CD4-positive, alpha-beta T cell (primary cell): ENCODE measurements at places on chromosomes 11 and 22.
A peak's percentile ranks its signal among the peaks of the same experiment; 100 is the strongest.

GRCh38 chr22:19597399-19597735, 73.2 kb upstream of the CLDN5 start:
- DNase-seq: peak; percentile 23

DNA sequence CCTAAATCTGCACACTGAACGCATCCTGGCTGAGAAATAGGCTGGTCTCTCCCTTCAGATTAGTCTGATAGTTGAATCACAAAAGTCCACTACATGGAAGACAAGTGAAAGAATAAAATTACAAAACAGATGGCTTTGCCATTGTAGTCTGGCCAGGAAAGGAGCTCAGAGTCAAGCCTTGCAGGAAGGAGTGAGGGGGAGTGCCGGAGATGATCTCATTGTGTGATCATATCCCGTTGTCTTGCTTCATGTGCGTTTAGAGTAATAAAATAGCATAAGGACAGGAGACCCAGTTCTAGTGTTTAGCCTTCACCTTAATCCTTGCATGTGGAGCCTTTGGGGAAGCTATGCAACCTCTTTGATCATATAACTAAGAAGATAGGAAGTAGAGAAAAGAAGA, 666.7 kb upstream of the RAG2 start:
- no peak for DNase-seq

GRCh38 chr11:8948886-8949285, 6.1 kb upstream of the ASCL3 start:
- no peak for DNase-seq

- DNase-seq: no peak
These were observed 9.4 kb downstream of the NCF4 start for GRCh38 chr22:36870250-36870649.

GRCh38 chr11:60772666-60773065, 12.5 kb upstream of the MS4A10 start:
- no peak for DNase-seq

- no peak for DNase-seq
These were observed 25.0 kb upstream of the MGAT3 start for GRCh38 chr22:39431821-39432251.

GRCh38 chr22:46044621-46045458, 67.9 kb upstream of the WNT7B start:
- peak; percentile 25 for DNase-seq

DNA sequence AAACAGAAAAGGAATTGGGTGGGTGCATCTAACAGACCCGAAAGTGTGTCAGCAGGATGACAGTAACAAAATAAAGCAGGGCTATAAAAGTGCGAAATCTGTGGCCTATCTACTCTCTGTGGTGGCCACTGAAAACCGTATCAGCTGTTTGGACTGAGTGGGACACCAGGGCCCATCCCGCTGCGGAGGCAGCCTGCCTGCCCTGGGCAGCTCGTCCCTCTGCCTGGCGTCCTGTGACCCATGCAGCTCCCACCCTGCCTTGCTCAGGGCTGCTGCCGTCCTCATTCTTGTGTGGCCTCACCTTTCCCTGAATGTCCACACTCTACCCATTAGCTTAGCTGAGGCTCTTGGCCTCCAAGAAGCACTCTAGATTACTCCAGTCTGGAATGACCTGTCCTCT, 30.4 kb downstream of the CARS1 start:
- DNase-seq: no peak

DNA sequence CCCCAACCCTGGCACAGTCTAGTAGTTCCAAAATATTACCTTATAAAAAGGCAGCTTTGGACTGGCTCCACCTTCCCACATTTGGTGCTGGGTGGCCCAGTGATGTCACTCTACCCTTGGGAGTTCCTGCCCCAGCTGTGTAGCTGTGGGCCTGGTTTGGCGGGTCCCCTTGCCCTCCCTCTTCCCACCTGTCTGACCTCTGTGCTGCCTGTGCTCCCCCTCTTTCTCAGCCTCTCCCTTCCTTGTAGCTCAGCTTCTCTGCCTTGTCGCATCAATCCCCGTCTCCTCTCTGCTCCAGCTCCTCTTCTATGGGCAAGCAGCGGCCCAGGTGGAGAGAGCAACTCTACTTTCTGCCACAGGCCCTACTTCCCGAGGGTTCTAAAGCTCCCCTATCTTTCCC, 54.6 kb downstream of the CHRDL2 start:
- no peak for DNase-seq

- DNase-seq: no peak
These were observed 15.8 kb downstream of the CCDC134 start for GRCh38 chr22:41816241-41816640.

- DNase-seq: no peak
These were observed 520.7 kb downstream of the OPCML start for GRCh38 chr11:133011604-133012003.

DNA sequence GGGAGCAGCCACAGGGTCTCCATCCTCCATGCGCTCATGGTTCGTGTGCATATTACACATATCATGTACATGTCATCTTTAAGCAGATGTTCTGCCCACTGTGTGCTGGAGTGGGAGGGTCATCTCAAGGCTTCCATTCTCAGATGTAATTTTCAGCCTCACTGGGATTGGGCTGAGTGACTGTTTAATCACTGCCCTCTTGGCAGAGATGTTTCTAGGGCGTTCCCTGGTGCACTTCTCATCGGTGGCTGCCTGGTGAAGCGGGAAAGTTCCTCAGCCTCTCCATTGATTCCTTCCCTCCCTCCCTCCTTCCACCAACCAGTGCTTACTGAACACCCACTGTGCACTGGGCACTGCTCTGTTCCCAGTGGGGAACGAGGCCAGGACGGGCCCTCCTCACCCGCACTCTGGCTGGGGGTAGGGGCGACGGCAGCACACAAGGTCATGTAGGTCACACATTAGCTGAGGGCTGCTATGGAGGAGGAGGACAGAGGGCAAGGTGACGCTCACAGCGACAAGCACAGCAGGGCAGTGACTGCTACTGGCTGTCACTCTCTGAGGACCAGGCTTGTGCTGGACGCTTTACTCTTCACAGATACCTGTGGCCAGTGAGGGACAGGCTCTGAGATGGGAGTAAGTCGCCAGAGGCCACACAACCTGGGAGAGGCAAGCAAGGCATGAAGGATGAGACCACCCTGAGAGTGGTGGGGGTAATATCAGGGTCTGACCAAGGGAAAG, 22.9 kb downstream of the GNAZ start:
- no peak for DNase-seq

DNA sequence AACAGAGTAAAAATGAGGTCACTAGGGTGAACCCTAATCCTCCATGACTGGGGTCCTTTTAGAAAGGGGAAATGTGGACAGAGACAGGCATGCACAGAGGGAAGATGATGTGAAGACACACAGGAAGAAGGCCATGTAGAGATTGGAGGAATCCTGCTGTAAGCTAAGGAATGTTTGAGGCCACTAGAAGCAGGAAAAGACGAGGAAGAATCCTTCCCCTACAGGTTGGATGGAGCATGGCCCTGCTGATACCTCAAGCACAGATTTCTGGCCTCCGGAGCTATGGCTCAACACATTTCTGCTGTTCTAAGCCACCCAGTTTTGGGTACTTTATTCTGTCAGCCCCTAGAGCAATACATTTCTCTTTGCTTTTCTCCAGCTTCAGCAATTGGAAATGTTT, 486.9 kb downstream of the MIAT start:
- DNase-seq: no peak
